ENCODE measurements at places on chromosomes 6 and 20.

GRCh38 chr6:126198631-126199030 is 141.3 kb upstream of the CENPW start:
- DNase-seq, result no peak

DNA sequence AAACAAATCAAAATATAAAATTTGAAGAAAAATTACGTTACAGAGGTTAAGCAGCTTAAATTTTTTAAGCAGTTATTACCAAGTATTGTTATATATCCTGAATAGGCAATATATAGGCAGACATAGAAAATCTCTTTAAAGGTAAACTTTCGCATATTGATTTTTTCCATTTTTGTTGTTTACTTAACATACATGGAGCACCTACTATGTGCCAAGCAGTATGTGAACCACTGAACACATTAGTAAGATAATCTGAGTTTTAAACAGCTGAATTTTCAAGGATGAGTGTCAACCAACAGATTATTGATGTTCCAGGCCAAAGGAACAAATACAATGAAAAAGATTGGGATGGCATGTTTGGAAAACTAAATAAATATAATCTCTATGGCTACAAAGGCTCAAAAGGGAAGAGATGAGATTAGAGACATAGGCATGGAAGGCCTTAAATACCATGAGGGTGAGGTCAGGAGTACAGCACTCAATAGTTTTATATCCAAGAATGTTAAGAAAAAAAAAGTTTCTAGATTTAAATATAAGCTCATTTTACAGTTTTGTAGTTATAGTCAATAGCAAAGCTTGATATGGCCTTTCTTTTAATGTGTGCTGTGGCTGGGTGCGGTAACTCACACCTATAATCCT is 277.5 kb downstream of the PTPRK start:
- DNase-seq, result peak; percentile 75

GRCh38 chr6:17836293-17836692 is 129.6 kb upstream of the NUP153 start:
- DNase-seq, result no peak

- no peak for DNase-seq
These were observed 37.4 kb downstream of the WRNIP1 start for GRCh38 chr6:2802521-2803060.

DNA sequence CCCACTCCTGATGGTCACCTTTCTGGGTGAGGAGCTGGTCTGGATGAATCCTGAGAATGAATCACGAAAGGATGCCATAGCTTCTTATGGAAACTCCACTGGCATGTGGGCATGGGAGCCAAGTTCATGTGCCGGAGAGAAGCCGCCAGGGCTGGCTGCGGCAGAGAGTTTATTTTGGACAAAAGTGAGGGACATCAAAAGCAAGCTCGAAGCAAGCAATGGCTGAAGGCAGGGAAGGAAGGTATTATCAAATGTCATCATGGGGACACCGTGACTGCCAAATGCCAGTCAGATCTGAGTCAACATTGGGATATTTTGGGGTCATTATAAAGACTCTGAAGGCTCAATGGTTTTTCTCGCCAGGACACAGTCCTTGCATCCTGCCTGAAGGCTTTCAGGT is 249.1 kb downstream of the QKI start:
- DNase-seq, result no peak

GRCh38 chr6:169216830-169217229 is 36.8 kb downstream of the THBS2 start:
- DNase-seq, result no peak

DNA sequence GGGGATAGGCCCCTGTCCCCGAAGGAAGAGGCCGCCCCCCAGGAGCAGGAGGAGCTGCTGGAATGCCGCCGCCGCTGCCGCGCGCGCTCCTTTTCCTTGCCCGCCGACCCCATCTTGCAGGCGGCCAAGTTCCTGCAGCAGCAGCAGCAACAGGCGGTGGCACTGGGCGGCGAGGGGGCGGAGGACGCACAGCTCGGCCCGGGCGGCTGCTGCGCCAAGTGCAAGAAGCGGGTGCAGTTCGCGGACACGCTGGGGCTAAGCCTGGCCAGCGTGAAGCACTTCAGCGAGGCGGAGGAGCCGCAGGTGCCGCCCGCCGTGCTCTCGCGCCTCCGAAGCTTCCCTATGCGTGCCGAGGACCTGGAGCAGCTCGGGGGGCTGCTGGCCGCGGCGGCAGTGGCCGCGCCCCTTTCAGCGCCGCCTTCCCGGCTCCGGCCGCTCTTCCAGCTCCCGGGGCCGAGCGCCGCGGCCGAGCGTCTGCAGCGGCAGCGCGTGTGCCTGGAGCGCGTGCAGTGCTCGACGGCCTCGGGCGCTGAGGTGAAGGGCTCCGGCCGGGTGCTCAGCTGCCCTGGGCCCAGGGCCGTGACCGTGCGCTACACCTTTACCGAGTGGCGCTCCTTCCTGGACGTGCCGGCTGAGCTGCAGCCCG is 630 bp downstream of the PPP1R3G start:
- DNase-seq, result no peak

DNA sequence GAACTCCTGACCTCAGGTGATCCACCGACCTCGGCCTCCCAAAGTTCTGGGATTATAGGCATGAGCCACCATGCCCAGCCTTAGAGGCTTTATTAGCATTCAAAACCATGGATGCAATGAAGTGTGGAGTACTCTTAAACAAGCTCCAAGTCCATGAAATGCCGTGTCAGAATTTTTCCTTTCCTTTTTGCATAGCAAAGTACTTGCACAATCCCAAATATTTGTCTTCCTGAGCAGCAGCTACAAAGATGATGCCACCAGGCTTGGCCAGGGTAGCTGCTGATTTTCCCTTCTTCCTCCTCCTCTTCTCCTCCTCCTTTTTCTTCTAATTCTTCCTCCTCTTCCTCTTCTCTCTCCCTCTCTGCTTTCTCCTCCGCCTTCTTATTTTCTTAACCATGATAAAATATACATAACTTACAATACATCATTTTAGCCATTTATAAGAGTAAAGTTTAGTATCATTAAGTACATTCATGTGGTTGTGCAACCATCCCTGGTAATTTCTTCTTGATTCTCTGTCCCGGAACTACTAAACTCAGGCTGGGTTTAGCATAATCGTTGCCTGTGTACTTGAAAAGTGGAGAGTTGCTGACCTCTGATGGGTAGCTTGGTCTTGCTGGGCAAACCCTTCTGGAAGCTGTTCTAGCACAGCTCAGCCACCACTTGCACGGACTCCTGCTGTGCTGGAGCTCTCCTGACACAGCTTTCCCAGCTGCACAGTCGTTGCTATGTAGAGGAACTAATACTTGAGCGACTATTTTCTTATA is 20.3 kb downstream of the MUCL3 start:
- DNase-seq, result peak; percentile 33

DNA sequence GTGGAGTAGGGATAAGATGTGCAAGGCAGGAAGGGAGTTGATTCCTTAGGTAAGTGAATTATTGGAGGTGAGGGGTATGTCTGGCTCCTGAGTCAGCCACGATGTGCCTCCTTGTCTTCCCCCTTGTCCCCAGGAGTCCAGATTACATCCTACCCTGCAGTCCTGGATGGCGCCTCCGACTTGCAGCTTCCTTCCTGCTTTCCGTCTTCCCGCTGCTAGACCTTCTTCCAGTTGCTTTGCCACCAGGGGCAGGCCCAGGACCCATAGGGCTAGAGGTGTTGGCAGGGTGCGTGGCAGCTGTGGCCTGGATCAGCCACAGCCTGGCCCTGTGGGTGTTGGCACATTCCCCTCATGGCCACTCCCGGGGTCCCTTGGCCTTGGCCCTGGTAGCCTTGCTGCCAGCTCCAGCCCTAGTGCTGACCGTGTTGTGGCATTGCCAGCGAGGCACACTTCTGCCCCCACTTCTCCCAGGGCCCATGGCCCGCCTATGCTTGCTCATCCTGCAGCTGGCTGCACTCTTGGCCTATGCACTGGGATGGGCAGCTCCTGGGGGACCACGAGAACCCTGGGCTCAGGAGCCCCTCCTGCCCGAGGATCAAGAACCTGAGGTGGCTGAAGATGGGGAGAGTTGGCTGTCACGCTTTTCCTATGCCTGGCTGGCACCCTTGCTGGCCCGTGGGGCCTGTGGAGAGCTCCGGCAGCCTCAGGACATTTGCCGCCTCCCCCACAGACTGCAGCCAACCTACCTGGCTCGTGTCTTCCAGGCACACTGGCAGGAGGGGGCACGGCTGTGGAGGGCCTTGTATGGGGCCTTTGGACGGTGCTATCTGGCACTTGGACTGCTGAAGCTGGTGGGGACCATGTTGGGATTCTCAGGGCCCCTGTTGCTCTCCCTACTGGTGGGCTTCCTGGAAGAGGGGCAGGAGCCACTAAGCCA is 4.9 kb downstream of the ABCC10 start:
- no peak for DNase-seq

- no peak for DNase-seq
These were observed 79.4 kb downstream of the FOXC1 start for GRCh38 chr6:1689141-1689540.

- DNase-seq, result no peak
These were observed 16.8 kb downstream of the TREM1 start for GRCh38 chr6:41269716-41270115.

GRCh38 chr6:147029923-147030322 is 174.3 kb upstream of the STXBP5 start:
- DNase-seq, result no peak

DNA sequence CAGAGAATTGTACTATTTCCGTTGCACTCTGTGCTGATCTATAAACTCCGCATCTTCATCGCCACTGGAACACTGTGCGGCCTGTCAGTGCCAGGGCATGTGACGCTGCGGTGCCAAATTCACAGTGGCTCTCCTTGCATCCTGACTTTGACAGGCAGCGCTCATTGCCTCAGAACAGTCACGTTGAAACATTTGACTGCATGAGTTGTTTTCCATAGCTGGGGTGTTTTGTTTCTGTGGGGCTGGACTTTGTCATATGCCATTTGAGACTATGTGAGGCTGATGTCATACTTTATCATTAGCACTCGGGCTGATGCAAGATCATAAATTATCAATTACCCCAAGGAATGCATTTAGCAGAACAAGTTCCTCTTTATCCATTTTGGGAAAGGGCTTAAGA is 32.7 kb downstream of the CFAP61 start:
- DNase-seq, result no peak

- DNase-seq, result no peak
These were observed 4.0 kb downstream of the PEX6 start for GRCh38 chr6:42974919-42975505.

- no peak for DNase-seq
These were observed 42.6 kb upstream of the IFNGR1 start for GRCh38 chr6:137261761-137262160.

DNA sequence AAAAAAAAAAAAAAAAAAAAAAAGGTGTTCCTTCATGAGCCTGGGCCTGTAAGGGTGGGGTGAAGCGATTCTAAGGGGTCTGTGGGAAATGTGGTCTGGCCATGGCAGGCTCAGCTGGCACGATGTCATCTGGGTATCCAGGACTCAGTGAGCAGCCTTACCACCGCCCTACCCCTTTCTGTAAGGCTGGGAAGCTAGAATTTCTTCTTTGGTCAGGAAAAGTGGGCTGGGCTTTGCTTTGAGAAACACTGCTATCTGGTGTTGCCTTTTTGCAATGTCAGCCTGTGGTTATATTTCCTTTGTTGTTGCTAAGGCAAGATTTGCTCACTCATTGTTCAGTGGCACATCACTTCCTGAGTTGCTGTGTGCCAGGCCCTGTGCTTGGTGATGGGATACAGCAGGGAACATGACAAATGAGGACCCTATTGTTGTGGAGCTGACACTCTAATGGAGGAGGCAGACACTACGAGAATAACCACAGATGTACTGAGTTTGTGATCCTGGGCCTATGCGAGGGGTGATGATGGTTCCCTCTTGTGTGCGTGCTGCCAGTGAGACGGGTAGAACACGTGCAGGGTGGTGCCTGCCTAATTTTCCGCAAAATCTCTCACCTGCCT is 45.9 kb upstream of the ZNFX1 start:
- DNase-seq, result peak; percentile 86
